Femur (tissue), 1 donor: ENCODE measurements at places on chromosomes 7 and 10.

- DNase-seq: peak; percentile 5
These were observed 15.0 kb upstream of the CXCL12 start for GRCh38 chr10:44399659-44400451.

- DNase-seq: peak; percentile 23
These were observed 780.0 kb downstream of the SORCS1 start for GRCh38 chr10:106384496-106384895.

DNA sequence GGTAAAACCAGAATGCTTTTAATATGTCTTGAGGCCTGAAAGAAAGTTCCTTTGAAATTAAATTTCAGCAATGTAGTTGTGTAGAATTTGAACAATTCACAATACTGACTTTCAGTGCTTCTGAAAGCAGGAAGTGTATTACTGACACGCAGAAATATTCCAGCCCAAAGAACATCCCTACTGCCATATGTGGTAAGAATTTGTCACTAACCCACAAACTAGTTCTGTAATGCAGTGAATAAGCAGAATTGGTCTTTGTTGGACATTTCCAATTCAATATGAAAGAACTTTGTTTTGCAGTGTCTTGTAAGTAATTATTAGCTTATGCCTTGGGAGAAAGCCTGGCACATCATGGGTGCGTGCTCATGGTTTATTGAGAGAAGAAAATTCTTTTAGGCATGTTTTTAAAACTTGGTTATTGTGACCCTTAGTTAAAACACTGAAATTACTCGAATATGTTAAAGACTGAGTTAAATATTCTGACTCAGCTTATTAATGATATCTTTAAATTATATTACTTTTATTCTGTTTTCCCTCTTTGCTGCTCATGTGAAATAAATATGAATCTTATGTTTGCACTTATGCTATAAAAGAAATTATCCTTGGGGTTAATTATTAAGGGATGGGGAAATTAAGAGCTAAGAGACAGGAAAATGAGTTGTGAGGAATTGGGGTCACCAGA lies 33.4 kb downstream of the PTPN12 start:
- no peak for DNase-seq

DNA sequence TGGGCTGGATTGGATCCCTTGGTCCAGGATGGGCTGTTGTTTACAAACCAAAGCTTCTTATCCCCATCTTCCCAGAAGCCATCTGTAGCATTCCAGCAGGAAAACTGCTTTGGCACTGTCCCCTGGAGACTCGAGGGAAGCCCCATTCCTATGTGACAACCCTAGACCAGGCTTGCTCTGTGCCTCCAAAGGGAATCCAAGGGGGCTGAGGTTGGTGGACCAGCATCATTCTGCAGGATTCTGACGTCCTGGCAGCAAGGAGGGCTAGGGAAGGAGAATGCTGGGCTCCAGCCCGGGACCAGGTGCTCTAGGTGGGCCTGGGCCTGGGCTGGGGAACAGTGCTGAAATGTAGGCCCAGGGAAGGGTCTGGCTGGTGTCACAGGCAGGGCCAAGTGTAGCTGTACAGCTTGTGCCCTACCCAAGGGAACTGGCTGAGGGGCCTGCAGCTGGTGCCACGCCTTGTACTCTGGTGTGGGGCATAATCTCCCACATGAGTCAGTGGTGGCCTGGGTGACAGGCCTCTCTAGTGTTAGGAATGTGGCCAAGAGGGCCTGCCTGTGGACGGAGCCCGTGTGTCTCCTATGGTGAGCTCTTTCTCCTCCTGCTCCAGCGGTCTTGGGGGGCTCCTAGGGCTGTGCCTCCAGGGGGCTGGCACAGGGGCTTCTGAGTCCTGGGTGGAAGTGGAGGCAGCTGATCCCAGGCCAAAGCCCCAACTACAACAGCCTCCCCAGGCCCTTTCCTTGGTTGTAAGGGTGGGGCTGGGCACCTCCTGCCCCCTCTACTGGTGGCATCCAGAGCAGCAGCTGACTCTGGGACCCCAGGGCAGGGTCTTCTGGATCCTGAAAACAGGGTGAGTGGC lies 25.2 kb downstream of the TRIM8 start:
- peak; percentile 58 for DNase-seq

GRCh38 chr10:126638542-126638941 lies 32.0 kb downstream of the C10orf90 start:
- no peak for DNase-seq

GRCh38 chr7:135602304-135602703 lies 44.6 kb downstream of the NUP205 start:
- no peak for DNase-seq
